A673 (cell line): ENCODE measurements at places on chromosomes 1 and 21.

DNA sequence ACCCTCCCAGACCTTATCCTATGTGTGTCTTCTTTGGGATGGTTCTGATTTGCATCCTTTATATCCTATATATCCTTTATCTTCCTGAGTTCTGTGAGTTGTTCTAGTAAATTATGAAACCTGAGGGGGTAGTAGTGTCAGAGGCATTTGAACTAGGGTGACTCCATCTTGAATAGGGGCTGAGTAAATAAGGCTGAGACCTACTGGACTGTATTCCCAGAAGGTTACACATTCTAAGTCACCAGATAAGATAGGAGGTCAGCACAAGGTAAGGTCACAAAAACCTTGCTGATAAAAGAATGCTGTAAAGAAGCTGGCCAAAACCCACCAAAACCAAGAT is 50.6 kb downstream of the SUSD4 start:
- DNase-seq, result no peak

DNA sequence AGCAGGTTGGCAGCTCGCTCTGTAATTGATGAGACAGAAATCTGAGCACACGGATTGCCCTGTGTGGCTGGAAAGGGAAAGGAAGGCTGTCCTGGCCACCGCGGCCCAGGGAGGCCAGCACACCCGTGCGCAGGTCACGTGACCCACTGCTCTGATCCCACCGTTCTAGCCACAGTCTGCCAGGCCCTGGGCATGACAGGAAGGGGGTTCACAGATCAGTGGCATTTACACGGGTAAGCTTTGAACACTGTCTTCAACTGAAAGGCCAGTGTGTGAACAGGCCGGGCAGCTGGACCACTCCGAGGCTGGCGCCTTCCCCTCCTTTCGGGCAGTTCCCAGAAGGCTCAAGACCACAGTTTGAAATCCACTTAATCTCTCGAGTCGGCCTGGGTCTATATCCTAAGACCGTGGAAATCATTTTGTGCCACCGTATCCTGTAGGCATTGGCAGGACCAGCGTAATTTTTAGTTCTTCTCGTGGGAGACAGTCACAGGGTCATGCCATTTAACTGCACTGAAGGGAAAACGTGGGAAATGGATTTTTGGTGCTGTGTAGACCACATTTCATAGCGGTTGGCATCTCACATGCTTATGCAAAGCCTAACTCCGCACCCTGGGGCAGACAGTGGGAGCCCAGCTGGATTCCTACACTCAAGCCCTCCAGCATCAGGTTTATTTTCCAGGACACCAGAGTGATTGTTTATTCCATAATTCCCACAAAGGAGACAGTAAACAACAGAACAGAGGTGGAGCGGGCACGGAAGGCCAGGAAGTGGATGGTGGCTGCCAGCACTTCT is 3.1 kb upstream of the ADARB1 start:
- DNase-seq, result no peak

DNA sequence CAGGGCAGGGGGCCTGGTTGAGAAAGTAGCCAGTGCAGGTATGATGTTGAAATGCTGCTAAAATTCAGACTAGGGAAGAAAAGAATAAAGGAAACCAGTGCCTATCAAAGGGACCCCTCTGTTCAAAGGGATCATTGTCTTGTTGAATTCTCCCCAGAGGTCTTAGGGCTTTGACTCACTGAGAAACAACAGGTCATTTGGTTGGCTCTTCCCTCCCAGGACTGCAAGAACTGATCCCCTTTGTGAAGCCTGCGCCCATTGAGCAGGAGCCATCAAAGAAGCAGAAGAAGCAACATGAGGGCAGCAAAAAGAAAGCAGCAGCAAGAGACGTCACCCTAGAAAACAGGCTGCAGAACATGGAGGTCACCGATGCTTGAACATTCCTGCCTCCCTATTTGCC is 11.8 kb upstream of the CELSR2 start:
- DNase-seq, result no peak

- no peak for DNase-seq
Measured at GRCh38 chr1:192579010-192579738, 3.6 kb downstream of the RGS1 start.

GRCh38 chr1:55955016-55955621 is 624.2 kb downstream of the PLPP3 start:
- DNase-seq, result no peak

GRCh38 chr1:20095564-20096434 is 23.5 kb downstream of the PLA2G2D start:
- DNase-seq, result no peak

GRCh38 chr1:21518774-21519455 is 9.7 kb downstream of the ALPL start:
- no peak for DNase-seq

- DNase-seq, result no peak
Measured at GRCh38 chr1:245168906-245169305, 14.1 kb downstream of the KIF26B start.

GRCh38 chr1:99590578-99591209 is 55.2 kb upstream of the PALMD start:
- peak; percentile 60 for DNase-seq

DNA sequence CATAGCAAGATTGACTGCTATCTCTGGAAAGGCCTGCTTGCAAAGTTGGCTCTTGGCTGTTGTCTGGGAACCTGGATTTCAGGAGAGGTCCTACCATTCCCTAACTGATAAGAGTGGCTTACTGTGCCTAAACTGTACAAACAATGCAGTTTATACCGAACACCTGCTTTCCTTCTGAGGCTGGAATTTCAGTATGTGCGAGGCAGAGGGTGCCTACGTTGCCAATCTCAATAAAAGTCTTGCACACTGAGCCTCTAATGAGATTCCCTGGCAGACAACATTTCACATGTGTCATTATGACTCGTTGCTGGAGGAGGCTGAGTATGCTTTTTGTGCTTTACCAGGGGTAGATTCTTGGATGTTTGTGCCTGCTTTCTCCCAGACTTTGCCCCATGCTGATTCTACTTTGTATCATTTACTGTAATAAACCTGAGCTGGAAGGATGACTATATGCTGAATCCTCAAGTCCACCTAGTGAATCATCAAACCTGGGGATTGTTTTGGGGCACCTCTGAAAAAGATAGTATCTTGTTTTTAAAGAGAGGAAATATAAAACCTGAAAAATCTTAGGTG is 58.9 kb upstream of the GNG4 start:
- DNase-seq, result no peak

DNA sequence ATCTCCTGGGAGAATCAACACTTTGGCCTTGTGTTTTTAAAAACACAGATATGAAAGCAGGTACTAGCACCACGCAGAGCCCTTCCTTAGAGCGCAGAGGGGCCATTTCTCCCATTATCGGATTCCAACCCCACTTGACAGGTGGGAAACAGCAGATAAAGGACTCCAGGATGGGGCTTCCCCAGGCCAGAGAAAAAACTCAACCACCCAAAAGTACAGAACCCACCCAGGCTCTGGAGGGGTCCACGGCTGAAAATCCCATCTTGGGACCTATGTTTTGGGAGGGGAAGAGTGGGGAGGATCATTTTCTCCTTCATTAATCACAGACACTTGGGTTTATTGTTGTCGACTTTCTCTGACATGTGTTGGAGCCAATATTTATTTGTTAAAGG is 27.1 kb upstream of the COL18A1 start:
- DNase-seq, result no peak

- no peak for DNase-seq
Measured at GRCh38 chr1:208581209-208581608, 337.0 kb upstream of the PLXNA2 start.

GRCh38 chr1:54408147-54409066 is 2.2 kb upstream of the SSBP3 start:
- DNase-seq, result no peak

- no peak for DNase-seq
Measured at GRCh38 chr1:166258017-166258416, 91.2 kb upstream of the FAM78B start.

- no peak for DNase-seq
Measured at GRCh38 chr1:5982276-5982675, 9.9 kb downstream of the NPHP4 start.

- peak; percentile 54 for DNase-seq
Measured at GRCh38 chr1:9881838-9882249, 28.2 kb downstream of the CTNNBIP1 start.

DNA sequence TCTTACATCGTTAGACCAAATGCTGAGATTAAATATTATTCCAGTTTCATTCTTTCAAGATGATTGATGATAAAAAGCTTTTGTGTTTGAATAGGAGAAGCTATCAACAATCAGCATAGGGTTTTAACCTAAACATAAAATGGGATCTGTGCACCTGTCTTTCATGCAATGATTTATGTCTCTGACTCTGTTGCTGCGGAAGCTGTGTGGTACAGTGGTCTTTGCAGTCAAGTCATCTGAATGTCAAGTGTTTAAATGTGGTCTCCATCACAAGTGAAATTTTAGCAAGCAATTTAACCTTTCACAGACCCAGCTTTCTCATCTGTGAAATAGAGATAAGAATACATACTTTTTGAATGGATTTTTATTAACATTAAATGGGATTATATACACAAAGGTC is 107.2 kb downstream of the PLPPR5 start:
- no peak for DNase-seq

DNA sequence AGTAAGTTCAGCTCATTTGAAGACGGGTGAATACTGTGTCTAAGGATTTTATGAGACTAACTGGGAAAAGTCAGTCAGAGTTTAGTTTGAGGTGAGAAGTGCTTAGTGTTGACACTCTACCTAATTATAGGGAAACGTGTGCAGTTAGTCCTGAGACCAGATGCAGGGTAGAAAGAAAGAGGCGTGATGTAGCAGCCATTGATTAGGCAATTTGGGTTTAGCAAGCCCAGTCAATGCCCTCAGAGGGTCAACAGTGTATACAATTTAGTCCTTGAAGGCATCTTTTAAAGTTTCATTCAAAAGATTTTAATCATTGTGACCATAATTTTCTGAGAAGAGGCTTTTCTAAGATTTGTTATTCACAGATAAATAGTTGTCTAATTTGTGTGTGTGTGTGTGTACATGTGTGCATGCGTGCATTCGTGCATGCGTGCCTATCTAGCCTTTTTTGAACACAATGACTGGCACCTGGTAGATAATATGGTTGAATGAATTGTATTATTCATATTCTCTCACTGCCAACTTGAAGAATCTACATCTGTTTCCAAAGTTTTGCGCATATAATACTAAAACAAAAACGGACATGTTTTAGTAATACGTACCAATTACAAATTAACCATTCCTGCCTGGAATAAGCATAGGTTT is 332.9 kb downstream of the SRGAP2C start:
- DNase-seq, result no peak

GRCh38 chr1:103509250-103509649 is 16.2 kb upstream of the RNPC3 start:
- DNase-seq, result no peak

GRCh38 chr1:3212453-3213355 is 143.7 kb downstream of the PRDM16 start:
- DNase-seq, result no peak

DNA sequence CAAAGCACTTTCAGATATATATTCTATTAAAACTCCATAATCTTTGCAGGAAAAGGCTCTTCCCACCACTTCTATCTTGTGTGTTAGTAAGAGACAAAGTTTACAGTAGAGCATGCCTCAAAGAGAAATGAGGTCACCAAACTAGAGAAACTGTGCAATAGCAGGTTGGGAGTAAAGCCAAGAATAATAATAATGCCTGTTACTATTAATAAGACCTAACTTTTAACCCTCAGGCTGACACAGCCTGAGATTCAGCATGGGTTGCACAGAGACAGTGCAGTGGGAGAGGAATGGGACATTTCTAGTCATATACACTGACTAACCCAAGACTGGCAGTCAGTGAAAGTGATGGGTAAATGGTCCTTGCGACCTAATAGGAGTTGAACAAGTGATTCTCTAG is 320.2 kb upstream of the NFIA start:
- DNase-seq, result no peak

DNA sequence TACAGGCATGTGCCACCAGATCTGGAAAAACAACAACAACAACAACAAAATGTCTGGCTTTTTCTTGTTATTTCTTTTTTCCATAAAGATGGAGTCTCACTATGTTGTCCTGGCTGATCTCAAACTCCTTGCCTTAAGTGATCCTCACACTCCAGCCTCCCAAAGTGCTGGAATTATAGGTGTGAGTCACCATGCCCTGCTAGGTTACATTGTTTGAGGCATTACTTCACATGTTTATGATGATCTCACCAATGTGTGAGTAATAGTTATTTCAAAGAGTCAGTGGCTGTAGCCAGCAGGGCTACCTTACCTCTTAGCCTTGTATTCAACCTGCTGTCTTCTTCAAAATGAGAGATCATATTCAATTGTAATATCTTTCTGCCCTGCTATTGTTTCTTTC is 445.7 kb downstream of the AMY1C start:
- DNase-seq, result no peak

DNA sequence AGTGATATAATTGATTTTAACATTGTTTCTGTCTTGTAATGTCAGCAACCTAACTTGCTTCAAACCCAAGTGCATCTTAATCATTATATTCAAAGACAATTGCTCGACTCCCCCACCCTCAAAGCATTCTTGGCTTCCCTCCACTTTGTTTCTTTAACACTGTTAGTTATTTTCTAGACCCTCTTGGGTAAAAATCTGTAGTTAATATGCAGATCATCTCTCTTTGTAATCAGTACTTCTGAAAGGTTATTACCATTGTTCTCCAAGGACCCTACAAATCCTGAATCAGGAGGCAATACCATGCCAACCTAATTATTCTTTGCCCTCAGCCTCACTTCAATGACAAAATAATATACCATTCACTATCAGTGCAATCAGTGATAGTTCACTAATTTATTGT is 1075.7 kb downstream of the AMY1C start:
- no peak for DNase-seq

DNA sequence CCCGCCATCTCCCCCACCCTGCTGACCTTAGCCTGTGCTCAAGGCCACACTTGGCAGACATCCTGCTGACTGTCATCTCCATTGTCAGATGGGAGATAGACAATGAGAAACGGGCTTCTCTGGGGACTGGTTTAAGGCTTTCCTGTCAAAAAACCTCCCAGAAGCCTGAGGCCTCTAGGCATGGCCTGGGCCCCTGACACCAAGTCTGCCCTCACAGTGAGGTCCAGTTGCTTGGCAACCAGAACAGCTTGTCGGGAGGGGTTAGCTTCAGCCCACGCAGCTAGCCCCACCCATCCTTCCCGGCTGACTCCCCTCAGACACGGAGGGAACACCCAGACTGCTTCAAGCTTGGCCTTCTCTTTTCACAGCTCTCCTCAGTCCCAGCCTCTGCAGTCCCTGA is 11.0 kb downstream of the PLEKHA6 start:
- DNase-seq, result no peak

DNA sequence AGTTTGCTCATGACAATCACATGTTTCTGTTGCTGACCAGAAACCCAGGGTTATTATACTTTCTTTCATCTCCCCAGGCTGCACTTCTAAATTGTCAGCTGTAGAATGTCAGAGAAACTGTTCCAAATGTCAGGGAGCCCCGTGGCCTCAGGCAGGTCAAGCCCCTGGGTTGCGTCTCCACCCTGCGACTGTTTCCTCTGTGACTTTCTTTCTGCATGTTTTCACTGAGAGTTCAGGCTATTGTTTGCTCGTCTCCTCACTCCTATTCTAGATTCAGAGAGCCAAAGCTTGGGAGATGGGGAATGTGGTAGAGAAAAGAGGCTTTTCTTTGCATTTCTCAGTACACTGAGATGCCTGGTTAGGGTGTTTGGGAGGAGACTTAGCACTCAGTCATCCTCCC is 97.4 kb downstream of the CENPF start:
- no peak for DNase-seq
